ENCODE measurements at places on chromosomes 5 and 9.

DNA sequence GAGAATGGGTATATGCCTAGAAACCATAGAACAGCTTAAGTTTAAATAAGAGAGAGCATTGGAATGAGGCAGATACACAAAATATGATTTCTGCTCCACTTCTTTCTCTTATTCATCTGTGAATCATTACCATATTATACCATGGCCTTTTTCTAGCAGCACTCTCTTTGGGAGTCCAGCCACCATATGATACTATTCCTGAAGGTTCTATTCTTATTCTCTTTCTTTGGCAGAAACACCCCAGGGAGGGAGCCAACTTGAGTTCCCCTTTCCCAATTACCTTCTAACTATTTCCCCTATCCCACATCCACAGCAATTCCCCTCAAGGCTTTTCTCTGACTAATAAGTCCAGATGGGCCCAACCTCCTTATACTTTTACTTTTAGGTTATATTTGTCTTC lies 55.9 kb downstream of the NDUFAF2 start:
- peak; percentile 12 for DNase-seq

GRCh38 chr5:14712666-14713065 lies 48.1 kb downstream of the OTULIN start:
- DNase-seq, result no peak

- no peak for DNase-seq
Observed at GRCh38 chr9:98801561-98801960, 5.2 kb upstream of the ANKS6 start.

DNA sequence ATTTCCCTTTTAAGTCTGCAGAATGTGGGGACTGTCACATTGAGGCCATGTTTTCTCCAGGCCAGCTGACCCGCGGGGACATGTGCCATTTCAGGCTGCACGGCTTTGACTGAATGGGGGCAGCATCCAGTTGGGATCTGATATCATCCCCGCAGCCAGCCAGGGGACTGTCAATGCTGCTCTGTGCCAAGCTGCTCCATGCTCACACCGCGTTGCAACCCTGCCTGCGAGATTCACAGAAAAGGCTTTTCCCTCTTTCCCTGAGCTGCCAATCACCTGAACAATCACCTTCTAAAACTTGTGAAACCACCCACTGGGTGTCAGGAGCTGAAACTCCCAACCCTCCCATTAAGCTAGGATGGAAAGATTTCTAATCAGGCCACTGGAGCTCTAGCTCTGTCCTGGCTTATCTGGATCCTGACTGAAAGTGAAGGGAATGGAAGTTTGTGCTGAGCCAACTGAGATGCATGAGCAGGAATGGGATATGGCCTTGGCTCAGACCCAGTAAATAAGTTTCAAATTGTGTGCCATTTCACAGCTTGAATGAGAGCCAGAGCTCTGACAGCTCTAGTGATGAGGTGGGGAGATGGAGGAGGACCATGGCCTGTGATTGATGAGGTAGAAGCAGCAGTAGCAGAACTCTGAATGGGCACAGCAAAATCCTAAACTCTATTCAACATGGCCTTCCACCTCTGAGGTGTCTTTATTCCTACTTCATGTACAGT lies 34.5 kb upstream of the ZNF366 start:
- no peak for DNase-seq

DNA sequence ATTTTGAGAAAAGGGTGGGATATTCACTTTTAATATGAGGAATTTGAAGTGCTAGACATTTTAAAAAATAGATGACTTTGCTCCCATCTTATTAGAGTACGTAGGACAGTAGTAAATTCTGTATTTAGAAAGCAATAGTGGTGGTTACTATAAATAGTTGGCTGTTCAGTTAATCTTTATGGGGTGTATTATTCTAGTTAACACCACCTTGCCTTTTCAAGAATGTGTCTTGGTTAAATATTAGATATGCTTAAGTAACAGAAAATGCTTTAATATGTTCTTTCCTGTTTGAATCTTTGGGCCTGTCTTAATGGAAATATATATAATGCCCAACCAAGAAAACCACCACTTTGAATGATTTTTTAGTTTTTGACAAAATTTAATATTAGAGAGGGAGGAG lies 608.7 kb upstream of the FAM174A start:
- no peak for DNase-seq

DNA sequence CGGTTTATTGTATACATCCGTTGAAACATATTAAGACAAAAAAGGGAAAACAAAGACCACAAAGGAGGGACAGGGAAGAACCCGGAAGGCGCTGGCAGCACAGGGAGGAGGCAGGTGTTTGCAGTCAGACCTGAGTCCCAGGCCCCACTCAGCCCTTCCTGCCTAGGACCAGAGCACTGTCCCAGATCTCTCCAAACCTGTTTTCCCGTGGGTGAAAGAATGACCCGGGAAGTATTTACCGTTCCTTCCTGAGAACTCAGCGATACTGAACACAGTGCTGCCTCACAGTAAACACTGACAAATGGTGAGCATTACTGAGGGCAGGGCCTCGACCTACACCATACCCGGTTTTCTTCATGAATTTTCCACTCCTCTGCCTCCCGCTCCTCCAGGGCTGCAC lies 1.2 kb downstream of the ABO start:
- DNase-seq, result no peak

- peak; percentile 55 for DNase-seq
Observed at GRCh38 chr5:37770786-37771185, 69.1 kb downstream of the GDNF start.

GRCh38 chr9:21452681-21453080 lies 12.4 kb downstream of the IFNA1 start:
- no peak for DNase-seq

GRCh38 chr5:14221732-14222131 lies 78.6 kb downstream of the TRIO start:
- no peak for DNase-seq

GRCh38 chr5:110996742-110997141 lies 74.8 kb upstream of the TSLP start:
- no peak for DNase-seq

GRCh38 chr9:14211564-14211963 lies 102.4 kb downstream of the NFIB start:
- DNase-seq, result no peak

DNA sequence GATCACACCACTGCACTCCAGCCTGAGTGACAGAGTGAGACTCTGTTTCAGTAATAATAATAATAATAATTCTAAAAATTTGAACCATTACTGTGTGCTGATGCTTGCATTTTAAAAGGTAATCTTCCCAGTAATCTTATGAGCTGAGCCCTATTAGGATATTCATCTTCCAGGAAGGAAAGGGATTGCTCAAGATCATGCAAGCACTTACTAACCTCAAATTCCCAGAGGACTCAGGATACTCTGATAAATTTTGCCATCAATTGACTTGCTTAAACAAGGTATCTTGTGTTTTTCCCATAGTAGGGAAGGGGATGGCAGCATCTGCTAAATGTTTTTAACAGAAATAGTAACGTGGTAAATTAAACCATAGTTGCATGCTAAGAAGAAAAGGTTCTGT lies 176.4 kb upstream of the MRPS30 start:
- no peak for DNase-seq

DNA sequence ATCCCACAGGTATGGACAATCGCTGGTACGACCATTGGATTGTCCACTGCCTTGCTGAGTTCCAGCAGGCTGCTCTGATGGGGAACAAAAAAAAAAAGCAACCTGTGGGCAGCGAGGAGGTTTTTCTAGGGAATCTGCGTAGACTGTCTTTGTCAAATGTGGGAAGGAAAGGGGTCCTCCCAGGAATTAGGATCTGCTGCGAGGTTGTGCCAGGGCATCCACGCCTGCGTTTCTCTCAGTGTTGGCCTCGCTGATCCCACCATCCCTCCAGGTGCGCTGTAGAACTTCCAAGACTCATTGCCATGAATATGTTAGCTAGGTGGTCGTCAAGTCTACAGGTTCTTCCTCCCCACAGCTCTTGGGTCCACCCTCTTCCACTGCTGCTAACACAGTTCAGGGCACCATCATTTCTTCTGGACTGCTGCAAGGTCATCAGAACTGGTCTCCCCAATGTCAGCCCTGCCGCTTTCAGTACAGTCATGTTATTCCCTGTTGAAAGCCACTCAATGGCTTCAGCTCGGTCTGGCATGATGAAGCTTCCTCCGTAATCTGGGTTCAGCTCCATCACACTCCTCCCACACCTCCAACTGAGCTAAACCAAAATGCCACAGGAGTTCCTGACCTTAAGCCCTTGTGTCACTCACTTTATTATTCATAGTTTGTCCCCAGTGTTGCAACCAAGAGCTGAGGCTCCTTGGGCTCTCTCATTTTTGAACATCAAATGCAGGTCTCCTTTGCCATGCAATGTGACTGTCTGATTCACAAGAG lies 79.5 kb upstream of the DMRT1 start:
- DNase-seq, result no peak

GRCh38 chr5:167820101-167820990 lies 471.1 kb upstream of the WWC1 start:
- peak; percentile 84 for DNase-seq

- DNase-seq, result no peak
Observed at GRCh38 chr9:72306761-72307160, 58.2 kb downstream of the ZFAND5 start.

DNA sequence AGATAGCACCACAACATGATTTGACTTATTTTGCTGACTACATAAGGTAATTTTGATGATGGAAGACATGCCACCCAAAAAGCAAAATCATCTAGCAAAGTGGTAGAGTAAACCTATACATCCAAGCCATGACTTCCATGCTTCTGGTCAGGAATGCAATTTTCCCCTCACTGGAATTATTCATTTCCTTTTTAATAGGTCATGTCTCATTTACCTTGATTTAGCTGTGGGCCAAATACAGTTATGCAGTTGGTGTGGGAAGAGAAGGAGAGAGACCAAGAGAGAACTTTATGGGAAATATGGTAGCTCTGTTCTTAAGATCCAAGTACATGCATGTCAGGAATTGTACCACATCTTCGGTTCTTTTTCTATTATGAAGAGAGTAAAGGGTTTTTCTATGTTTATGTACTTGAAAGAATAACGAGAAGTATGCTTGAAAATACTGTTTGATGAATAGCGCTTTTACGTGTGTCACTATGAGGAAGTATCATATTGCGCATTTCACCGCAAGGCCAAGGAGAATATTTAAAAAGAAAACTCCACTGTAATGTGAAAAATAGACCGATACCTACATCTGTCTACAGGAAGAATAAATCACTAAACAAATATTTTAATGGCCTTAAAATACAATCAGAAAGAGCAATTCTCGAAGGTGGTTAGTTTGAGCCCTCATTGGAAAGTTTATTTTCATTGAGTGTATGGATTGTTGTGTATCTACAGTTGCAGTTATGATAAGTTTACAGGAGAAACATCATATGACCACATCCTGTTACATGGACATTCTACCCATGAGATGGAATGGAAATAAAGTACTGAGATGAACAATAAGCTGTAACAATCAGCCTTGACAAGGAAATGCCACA lies 134.0 kb downstream of the FOXD1 start:
- peak; percentile 59 for DNase-seq

- peak; percentile 97 for DNase-seq
Observed at GRCh38 chr5:154368041-154368800, 77.6 kb upstream of the SAP30L start.

DNA sequence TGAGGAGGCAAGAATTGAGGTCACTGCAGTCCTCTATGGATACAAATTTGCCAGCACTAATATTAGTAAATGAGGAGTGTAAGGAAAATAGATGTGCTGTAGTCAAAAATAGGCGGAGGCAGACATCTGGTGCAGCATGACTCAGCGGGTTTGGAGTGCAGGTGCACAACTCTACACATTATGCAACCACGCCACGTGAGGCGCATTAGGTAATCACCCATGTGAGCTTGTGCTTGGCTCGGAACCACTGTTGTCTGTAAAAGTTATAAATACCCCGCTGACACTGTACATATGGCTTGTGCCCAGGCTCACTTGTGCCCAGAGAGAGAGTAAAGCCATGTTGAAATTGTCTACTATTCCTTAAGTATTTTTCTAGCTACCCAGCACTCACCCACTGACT lies 623.5 kb upstream of the NUDT12 start:
- peak; percentile 7 for DNase-seq

- peak; percentile 45 for DNase-seq
Observed at GRCh38 chr9:73219985-73220626, 68.4 kb downstream of the ANXA1 start.

- peak; percentile 45 for DNase-seq
Observed at GRCh38 chr9:18605766-18606180, 131.8 kb downstream of the ADAMTSL1 start.

GRCh38 chr5:76153271-76153670 lies 70.1 kb downstream of the SV2C start:
- no peak for DNase-seq

DNA sequence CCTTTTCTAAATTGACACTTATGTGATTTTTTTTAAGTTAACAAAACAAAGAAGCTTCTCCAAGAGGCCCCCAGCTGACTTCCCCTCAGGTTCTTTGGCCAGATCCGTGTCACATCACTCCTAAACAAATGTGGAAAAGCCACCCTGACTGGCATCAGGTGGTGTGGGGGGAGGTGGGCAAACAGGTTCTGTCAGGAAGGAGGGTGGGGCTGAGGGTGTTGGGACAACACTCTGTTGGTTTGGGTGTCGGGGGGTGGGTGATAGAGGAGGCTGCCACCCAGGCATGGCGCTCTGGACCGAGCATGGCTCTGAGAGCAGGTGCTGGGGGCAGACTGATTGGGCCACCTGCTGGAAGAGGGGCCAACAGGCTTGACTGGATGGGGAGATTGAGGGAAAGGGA lies 210.9 kb downstream of the HSPA4 start:
- no peak for DNase-seq

GRCh38 chr9:115456515-115456914 lies 338.6 kb upstream of the TNC start:
- peak; percentile 79 for DNase-seq

GRCh38 chr5:78985116-78985724 lies at the start of gene ARSB:
Gene ARSB, minus strand, starts transcription at chr5:78985310. Its CDS starts 62 bp downstream, at chr5:78985248.
- DNase-seq, result peak; percentile 57

GRCh38 chr5:60507687-60508086 lies 192.3 kb downstream of the DEPDC1B start:
- peak; percentile 57 for DNase-seq

DNA sequence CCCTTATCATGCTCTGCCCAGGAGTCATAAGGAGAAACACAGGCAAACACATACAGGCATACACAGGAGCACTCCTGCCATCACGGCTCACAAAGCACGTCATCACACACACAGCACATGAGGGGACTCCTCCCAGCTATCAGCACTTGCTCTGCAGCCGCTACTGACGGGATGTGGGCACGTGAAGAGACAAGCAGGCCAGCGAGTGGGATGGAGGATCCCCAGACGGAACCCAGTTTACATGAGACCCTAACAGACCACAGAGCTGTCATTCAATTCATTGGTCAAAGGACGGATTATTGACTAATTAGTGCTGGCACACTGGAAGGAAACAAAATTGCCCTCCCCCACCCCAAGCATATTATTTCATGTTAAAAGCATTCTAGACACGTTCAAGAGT lies 53.6 kb downstream of the SEMA4D start:
- DNase-seq, result peak; percentile 26

- peak; percentile 32 for DNase-seq
Observed at GRCh38 chr9:16664211-16664610, 206.3 kb downstream of the BNC2 start.

GRCh38 chr5:29794141-29794787 lies 1399.2 kb upstream of the CDH6 start:
- no peak for DNase-seq

DNA sequence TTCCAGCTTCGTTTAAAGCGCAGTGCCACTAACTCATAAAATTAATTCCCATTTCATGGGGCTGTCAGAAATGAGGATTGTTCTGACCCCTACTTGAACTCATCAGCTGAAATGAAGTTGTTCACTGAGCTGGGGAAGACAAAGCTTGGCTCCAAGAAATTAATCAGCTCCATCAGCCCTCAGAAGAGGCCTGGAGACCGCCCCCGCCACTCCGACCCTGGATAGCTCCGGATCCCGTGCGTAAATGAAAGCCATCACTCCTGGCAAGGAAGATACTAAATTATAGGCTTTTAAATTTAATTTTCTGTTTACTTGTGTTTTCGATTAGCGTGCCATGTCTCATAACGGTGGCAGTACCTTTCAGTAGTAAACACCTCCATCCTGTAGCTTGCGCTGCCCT lies 142.8 kb upstream of the IRX2 start:
- no peak for DNase-seq

Measured in fibroblast of skin of right biceps (primary cell).